ENCODE measurements at places on chromosomes 4 and X.
A peak's percentile ranks its signal among the peaks of the same experiment; 100 is the strongest.

- no peak for DNase-seq
These were observed 1018.4 kb upstream of the TENM3 start for GRCh38 chr4:181224852-181225251.

- no peak for DNase-seq
These were observed 39.0 kb upstream of the SLC7A3 start for GRCh38 chrX:70969635-70970481.

- no peak for DNase-seq
These were observed 13.2 kb downstream of the FRMD7 start for GRCh38 chrX:132114607-132115006.

DNA sequence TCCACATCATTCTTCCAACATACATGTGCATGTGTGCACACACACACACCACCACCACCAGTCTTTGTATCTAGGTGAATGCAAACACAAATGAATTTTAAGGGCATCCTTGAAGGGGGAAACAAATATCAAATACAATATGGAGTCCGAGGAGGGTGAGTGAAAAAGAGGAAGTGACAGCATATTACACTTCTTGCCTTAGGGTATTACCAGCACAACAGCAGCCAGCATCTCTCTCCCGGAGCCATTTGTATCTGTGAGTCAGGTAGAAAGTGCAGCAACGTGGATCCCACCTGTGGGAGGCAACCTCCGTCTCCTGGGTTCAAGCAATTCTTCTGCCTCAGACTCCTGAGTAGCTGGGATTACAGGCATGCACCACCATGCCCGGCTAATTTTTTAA lies 483.2 kb downstream of the SMARCA1 start:
- DNase-seq = no peak

- no peak for DNase-seq
These were observed 23.3 kb upstream of the MGST2 start for GRCh38 chr4:139642364-139642763.

- DNase-seq = no peak
These were observed 292.6 kb upstream of the KLF3 start for GRCh38 chr4:38371391-38371851.

GRCh38 chr4:67701517-67701850 lies 529 bp upstream of the UBA6 start:
- no peak for DNase-seq

DNA sequence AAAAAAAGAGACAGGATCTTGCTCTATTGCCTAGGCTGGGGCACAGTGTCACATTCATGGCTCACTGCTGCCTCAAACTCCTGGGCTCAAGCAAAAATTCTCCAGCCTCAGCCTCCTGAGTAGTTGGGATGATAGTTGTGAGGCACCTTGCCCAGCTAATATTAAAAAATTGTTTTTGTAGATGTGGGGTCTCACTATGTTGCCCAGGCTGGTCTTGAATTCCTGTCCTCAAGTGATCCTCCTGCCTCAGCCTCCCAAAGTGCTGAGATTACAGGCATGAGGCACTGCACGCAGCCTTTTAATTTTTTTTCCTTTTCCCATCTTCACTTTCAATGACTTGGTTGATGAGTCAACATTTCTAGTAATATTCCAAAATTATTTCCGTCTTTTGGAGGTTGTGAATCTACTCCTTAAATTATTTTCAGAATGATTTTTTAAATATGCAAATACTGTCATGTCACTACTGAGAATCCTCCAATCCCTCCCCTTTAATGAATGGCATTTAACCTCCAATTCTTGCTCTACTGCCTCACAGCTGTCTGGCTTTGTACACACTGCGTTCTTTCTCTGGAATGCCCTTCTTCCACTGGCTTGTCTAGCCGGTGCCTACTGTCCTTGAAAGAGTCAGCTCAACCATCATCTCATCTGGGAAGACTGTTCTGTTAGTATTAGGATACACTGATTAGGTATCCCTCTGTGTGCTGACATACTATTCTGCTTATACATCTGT lies 27.5 kb upstream of the DCTD start:
- DNase-seq = no peak

DNA sequence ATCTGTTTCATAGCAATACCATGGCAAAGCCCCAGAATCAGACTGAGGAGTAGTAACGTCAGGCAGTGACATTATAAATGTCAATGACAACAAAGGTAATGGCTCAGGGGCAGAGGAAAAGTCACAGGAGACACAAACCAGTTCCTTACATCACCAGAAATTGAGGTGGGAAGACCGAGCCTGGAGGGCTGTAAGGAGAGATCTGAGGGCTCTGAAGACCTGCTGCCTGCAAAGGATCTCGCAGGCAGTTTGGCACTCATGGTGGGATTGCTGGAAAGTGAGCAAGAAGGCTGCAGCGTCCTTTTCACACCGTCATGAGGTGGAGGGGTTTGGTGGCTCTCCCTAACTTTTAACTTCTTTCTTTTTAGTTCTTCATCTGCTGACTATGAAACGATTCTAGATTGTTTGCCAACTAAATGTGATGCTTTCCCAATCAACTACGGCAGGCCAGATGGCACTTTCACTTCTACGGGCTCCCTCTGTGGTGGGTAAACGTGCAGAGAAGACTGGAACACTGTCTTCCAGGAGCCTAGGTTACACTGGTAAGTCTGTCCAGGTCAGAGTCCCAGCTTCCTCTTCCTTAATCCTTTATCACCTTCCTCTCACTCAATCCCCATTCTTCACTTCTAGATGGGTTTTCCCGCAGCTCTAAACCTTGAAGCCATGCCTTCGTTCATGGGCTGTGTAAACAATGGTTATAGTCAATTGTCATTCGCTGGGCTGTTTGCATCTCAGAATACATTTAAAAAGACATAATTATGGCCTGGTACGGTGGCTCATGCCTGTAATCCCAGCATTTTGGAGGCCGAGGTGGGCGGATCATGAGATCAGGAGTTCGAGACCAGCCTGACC lies 58.2 kb downstream of the TBC1D9 start:
- no peak for DNase-seq

DNA sequence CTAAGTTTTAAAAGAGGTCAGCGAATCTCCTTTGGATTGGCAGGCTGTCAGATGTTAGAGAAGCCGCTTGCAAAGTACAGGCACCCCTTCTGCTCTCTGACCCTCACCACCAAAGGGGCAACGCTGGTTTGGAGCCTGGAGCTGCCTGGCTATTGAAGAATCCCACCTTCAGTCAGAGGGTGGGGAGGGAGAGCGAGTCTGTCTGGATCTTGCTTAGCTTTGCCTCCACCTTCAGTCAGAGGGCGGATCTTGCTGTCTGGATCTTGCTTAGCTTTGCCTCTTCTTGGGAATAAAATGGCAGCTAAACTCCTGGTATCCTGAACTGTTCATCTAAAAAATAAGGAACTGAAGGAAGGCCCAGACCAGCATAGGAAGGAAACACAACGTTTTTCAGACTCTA lies 7.3 kb downstream of the CCDC110 start:
- no peak for DNase-seq

DNA sequence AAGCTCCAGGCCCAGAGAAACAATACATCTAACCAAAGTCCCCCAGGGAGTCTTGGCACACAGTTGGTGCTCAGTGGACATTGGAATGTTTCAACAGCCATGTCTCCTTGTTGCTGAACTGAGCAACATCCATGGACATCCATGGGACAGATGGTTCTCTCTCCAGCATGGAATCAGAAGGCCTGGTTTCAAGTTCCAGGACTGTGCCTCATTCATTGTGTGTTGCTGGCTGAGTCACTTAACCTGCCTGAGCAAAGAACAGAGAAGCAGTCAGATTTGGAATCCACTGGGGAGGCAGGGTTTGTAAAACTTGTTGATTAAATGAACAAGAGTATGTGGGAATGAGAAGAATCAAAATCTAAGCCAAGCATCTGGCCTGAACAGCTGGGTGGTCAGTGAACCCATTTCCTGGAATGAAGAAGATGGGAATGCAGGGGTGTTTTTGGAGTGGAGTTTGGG lies 147.9 kb downstream of the CHIC2 start:
- DNase-seq = no peak

DNA sequence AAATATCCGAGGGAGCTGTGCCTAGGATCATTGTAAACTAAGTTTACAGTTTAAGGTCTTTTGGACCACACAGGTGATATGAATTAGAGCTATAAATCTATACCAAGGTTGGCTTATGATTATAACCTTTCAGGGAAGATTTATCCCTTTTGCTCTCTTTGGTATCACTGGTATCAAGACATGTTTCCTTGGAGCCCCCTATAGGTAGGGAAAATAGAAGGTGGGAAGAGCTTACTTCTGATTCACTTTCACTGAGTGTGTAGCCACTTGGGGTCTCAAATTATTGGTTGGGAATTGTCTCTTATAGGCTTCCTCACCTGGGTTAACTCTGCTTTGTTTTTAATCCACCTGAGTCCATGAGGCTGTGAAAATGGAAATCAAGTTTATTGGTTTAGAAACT lies 262.1 kb upstream of the NR3C2 start:
- no peak for DNase-seq

GRCh38 chr4:80017125-80017854 lies 55.7 kb downstream of the ANTXR2 start:
- no peak for DNase-seq

GRCh38 chr4:61298178-61298740 lies 98.1 kb downstream of the ADGRL3 start:
- DNase-seq = no peak

- no peak for DNase-seq
These were observed 66.2 kb downstream of the IL15 start for GRCh38 chr4:141702472-141703182.

GRCh38 chrX:10011991-10012390 lies 44.8 kb downstream of the CLDN34 start:
- no peak for DNase-seq

- no peak for DNase-seq
These were observed 114.0 kb downstream of the IQCM start for GRCh38 chr4:149701435-149702156.

DNA sequence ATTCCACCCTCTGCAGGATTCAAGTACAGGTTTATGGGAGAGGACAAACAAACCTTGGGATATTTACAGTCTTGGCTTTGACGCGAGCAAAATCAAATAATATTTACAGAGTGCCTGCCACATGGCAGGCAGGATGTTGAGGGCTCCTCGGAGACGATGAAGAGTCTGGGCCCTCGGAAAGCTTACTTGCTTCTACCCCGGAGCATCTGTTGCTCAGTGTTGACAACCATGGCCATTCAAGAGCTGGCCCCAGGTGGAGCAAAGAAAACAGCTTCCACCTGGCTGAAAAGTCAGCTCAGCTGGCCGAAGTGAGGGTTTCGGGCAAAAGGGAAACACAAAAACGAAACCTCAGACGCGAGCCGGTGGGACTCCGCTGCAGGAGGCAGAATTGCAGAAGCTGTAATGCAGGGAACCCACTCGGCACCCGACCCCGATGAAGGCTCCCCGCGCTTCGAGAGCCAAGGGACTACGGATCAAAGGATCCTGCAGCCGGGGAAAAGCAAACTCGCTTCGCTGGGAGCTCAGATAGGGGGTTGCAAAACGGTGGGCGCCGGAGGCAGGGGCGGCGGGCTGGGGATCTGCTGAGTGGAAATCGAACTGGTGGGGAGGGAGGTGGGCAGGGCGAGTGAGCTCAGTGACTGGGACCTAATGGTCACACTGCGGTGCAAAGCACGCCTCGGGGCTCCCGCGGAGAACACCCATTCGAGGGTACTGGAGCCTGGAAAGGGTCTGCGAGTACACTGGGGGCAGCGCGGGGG lies 805 bp downstream of the ATP8A1 start:
- peak; percentile 53 for DNase-seq

- DNase-seq = no peak
These were observed 12.2 kb downstream of the DSPP start for GRCh38 chr4:87620491-87620890.

DNA sequence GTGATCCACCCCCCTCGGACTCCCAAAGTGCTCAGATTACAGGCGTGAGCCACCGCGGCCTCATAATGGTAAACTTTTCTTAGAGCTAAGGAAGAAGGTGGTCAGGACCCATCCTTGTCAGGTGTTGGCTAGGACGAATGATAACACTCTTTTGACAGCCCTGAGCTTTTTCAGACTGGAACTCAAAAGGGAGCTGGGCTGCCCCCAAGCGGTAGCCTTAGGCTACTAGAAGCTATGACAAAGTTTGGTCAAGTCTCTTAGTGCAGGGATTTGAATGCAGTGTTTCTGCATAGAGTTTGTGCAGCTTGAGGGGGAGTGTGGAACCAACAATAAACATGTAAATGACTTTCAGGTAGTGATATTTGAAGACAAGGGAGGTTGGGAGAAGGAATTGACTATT lies 11.8 kb upstream of the HSD17B10 start:
- DNase-seq = peak; percentile 37

DNA sequence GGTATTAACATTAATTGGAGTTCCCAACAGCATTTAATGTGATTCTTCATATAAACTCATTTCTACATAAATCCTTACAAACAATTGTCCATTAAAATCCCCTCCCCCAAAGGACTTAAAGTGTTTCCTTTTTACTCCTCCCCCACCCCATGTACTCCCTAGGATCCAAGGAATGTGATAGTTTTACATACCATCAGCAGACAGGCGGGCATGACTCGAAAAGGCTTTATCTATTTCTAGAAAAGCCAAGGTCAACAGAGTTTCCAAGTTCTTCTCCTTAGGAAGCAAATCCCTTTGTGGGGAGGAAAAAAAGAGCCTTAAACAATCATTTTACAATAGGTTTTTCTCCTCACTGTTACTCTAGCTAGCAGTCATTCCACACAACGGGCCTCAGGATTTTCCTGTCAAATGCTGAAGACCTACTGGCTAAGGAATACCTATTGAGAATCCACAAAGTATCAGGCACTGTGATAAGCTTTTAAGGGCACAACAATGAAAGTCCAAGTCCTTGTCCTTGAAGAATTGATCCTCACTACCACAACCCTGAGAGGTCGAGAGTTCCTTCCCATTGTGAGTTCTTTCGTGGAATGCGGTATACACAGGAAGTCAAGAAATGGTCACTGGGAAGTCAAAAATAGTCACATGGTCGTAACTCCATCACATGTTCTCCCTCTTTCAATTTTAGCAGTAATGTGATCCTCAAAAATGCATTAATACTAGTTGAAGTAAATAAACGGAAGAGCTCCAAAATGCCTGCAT lies 7.2 kb downstream of the PPM1K start:
- no peak for DNase-seq

- no peak for DNase-seq
These were observed 434.2 kb upstream of the AMOT start for GRCh38 chrX:113274791-113275190.

DNA sequence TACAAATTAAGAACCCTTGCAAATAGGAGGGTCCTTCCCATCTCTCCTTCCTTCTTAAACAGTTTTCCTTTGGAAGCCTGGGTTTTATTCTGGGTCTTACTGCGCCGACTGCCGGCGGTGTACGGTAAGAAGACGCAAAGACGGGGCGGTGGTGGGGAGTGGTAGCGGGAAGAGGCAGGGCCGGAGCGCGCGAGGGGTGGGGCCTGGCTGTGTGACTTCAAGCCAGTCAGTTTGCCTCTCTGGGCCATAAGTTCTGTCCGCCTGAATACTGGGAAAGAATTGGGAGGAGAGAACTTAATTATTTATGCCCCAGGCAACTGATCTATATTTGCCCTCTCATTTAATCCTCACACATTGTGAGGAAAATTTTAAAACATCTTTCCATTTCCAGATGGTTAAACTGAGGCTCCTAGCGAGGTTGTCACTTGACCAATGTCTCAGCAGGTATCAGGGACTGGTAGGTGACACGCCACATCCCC lies 726 bp upstream of the KANTR start:
- peak; percentile 80 for DNase-seq

- no peak for DNase-seq
These were observed 142.0 kb downstream of the RTL3 start for GRCh38 chrX:78517124-78517523.
